ENCODE measurements at places on chromosomes 1 and 21.

DNA sequence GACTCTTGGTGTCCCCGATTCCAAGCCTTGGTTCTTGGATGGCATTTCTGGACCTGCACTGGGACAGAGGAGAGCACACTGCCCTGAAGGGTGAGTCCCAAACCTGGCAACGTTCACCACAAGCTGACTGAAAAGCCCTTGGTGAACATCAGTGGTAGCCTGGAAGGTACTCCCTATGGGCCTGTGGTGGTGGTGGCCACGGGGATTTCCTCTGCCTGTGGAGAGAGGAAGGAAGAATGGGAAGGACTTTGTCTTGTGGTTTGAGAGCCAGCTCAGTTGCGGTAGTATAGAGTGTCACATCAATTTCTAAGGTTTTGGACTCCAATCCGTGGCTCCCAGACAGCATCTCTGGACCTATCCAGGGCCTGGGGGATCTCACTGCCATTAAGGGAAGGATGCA lies 50.7 kb downstream of the DNAH14 start:
- DNase-seq, result no peak

DNA sequence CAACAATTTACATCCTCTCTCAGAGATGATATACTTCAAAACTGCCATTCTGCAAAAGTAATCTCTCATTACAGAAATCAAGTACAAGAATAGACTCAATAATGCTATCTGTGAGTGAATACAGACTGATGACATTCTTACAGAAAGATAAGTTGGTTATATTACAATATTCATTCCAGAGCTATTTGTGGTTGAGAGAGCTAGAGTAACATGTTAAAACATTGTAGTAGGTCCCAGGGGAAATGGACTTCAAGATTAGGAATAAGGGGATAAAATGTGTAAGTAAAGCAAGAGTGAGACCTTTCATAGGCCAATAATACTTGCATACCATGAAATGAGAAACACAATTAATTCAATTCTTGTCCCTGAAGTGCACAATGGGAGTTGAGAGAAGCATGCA lies 1.5 kb downstream of the F13B start:
- DNase-seq, result no peak

DNA sequence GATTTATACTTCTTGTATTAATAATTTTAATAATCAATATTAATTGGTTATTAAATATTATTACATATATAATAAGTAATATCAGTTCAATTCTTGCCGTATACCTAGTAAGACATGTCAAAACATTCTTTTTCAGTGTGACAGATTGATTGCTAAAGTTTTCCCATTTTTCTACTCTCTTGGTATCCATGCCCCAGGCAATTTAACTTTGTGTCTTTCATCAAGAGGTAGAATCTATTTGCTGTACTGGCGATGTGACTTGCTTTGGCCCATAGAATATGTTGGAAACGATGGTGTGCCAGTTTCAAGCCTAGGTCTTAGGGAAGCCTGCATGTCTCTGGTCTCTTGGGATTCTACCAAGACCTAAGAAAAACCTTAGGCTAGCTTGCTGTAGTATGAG lies 436.1 kb upstream of the ADAMTS5 start:
- no peak for DNase-seq

DNA sequence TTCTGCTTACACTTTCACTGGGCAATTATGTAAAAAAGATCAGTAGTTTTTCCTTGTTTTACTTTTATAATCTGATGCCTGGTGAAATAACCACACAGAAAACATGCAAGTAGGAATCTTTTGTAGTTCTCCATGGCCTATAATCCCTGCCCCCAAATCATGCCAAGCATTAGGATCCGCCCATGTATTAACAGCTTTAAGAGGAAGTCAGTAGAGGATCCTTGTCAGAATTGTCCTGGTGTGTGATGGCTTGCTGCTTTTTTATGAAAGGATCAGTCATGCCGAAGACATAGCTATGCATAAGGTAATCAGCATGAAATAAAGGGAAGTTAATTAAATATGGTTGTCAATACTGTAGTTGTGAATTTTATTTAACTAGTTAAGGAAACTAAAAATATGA lies 20.0 kb downstream of the ADGRL2 start:
- DNase-seq, result no peak

- no peak for DNase-seq
Measured at GRCh38 chr1:157286646-157287420, 148.6 kb upstream of the ETV3 start.

GRCh38 chr1:236010443-236010842 lies 54.4 kb downstream of the NID1 start:
- no peak for DNase-seq

DNA sequence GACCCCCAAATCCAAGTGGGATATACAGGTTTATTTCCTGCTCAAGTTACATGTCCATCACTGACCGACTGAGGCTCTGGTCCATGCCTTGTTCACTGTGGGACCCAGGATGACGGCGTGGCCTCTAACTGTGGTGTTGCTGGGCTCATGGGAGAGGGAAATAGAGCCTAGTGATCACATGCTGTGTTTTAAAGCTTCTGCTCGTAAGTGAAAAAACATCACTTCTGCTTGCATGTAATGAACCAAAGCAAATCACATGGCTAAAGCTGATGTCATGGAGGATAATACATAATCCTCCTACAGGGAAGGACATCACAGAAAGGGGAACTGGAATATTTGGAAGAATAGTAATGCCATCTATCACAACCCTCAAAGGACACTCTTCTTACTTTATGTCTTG lies 107.6 kb downstream of the FASLG start:
- no peak for DNase-seq

GRCh38 chr1:79781261-79781660 lies 774.7 kb upstream of the ADGRL4 start:
- no peak for DNase-seq

DNA sequence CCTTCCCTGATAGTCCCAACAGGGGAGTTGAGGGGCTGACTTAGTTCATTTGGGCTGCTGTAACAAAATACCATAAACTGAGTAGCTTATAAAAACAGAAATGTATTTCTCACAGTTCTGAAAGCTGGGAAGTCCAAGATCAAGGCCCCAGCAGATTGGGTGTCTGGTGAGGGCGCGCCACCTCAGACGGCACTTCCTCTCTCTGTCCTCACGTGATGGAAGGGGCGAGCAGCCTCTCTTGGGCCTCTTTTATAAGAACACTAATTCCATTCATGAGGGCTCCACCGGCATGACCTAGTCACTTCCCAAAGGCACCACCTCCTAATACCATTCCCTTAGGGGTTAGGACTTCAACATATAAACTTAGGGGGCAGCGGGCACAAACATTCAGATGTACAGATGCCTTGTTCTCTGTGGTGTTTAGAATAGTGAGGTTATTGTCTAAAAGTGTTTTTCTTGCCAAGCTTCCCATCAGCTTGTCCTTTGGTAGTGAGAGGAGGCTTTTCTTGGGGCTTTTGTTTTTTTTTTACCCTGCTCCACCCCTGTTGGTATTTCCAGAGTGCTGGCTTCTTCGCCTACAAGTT lies 20.3 kb downstream of the NIPAL3 start:
- DNase-seq, result no peak

DNA sequence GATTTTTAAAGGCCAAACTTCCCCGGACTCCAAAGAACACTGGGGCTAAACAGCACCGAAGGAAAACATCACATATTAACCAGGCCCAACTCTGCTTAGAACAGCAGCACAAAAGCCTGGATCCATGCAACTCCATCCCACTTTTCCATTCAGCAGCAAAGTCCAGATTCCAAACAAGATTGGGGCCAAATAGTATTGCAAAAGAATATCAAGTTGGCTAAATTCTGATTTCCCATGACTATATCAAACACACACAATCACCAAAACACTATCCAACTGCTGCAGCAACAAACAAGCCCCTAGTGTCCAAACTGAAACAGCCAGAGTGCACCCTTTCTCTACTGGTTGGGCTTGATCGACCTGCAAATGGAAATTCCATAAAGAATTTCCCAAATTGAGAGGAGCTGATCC lies 19.4 kb upstream of the TMEM125 start:
- no peak for DNase-seq

DNA sequence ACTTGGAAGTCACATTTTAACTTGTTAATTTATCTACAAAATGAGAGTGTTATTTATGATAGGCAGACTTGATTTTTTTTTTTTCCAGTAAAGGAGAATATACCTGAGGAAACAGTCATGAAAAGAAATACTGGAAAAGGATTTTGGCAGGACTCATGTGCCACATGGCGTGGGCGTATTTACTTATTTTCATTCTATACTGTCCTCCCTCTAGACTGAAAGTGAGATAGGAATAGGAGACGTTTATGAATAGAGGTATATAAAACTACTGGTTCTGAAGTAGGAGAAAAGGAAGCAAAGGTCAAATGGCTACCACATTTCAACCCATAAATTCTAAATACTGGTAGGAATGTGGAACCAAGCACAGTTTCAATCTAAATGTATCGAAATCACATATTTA lies 94.8 kb upstream of the MPC2 start:
- no peak for DNase-seq

DNA sequence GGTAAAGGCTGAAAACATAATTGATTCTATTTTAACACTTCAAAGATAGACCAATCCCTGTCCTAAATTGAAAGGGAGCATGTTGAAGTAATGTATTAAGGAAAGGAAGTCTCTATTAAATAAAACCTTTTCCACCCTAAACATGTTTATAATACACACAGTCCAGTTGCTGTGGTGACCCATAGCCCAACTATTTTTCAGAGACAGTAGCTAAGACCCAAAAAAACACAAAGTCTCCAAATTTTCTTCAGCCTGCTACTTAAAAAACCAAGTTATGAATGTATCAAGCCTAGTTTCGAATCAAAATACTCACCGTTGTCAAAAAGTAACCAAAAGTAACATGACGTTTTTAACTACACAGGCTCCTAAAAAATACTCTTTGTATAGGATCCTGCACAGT lies 1.6 kb downstream of the ELK4 start:
- no peak for DNase-seq

DNA sequence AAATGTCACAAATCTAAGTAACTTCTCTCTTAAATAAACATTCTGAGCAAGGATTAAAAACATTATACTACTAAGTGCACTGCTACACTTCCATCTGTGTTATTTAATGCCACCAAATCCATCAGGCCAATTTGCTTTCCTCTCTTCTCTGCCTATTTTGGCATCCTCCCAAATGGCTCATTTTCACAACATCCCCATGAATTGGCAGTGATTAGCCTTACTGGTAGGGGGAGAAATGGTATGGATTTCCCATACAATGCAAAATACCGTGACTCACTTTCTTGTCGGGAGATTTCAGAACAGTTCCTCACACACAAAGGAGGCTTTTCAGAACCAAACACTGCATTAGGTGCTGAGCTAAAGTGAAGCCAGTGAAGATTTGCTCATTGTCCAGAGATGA lies 195.7 kb downstream of the MIS18A start:
- no peak for DNase-seq

GRCh38 chr1:190507357-190507756 lies 29.7 kb upstream of the BRINP3 start:
- no peak for DNase-seq

GRCh38 chr1:209398313-209398991 lies 185.1 kb upstream of the CAMK1G start:
- peak; percentile 6 for DNase-seq

- no peak for DNase-seq
Measured at GRCh38 chr1:47809301-47810084, 187.7 kb downstream of the TRABD2B start.

DNA sequence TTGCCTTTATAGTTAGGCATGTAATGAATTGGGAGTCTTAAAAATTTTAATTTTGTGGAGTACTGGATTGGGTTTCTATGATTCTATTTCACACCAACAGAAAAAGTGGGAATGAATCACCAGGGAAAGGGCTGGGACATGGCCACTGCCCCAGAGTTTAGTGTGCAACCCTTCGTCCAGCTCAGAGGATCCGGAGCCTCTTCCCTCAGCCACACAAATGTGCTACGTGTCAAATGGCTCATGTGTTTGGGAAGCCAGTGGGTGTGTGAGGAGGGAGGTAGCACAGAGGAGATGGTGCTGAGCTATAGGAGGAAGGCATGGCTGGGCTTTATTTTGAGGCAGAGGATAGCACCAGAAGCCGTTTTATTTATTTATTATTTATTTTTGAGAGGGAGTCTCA lies 247.3 kb downstream of the SIPA1L2 start:
- no peak for DNase-seq
